Fibroblast of the conjunctiva (primary cell): ENCODE measurements at places on chromosomes 1 and 21.

DNA sequence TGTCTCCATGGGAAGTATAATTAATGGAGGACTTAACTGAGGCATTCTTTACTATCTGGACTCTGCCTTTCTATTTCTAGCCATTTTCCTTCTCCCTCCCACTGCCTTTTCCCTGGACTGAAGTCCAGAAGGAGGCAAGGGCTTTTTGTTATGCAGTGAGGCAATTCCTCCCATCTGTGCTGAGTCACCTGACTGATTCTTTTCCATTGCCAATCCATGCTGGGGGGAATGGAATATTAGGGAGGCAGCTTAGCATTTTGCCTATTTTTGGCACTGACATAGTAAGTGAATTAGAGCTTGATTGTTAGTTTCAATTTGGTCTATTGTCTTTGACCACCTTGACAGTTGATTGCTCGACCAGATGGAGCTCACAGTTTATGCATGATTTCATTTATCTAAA is 1000.6 kb upstream of the PRMT6 start:
- DNase-seq = no peak

GRCh38 chr21:26385721-26386120 is 187.4 kb downstream of the CYYR1 start:
- no peak for DNase-seq

GRCh38 chr1:70195342-70195741 is 10.0 kb downstream of the LRRC40 start:
- no peak for DNase-seq

- DNase-seq = no peak
Observed at GRCh38 chr1:245288796-245289195, 134.0 kb downstream of the KIF26B start.

GRCh38 chr1:4301007-4301406 is 353.4 kb upstream of the AJAP1 start:
- DNase-seq = no peak

- DNase-seq = no peak
Observed at GRCh38 chr1:209207126-209207700, 376.3 kb upstream of the CAMK1G start.

DNA sequence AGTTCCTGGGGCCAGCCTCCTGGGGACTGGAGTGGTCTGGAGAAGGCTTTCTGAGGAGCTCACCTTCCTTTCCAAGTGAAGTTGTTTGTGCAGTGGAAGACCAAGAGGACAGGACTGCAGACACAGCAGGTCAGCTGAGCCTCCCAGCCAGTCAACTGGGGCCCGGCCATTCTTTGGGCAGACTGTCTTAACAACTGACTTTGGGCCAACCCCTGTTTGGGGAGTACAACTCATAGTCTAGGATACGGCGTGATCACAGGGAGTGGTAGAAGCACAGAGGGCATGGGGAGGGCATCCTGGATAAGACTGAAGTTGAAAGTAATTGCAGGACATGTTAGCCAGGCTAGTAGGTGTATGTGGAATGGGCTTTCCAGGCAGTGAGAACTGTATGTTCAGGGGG is 50.3 kb downstream of the PGM1 start:
- no peak for DNase-seq

DNA sequence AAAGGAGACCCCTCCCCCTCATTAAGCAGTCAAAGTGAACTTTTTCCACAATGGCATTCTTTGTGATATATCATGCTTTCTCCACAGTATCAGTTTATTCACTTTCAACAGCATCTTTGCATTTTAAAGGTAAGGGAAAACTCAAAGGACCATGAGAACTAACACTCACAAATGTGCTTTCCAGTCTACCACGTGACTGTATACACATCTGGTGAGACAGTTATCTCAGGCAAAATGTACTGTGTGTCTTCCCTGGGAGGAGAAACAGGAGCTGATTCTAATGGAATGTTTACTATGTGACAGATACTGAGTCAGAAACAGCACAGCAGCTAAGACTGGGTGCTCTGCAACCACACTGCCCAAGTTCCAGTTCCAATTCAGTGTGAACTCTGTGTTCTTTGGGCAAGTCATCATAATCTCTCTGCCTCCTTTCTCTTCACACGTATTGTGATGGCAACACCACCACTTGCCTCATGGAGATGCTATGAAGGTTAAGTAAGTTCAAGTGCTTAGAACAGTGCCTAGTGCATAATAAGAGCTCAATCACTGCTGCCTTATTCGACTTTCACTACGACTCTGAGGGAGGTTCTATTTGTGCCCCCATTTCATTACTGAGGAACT is 79.0 kb downstream of the SLC45A1 start:
- peak; percentile 95 for DNase-seq

DNA sequence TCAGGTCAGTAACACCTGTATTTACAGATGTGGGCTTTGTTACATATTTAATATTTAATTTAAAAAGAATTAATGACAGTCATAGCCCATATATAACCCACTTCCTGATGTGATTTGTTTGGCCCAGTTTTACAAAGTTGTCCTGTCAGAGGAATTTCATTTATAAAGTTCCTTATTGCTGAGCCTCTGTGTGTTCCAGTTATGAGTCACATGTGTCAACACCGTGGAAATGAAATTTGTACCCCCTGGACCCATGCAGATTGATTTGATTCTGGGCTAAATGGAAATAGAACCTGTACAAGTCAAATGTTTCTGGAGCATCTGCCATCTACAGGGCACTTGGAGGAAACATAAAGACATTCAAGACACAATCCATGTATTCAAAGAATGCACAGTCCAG is 149.2 kb downstream of the CACNA1E start:
- no peak for DNase-seq

GRCh38 chr1:107327446-107327845 is 186.6 kb downstream of the NTNG1 start:
- no peak for DNase-seq

- DNase-seq = no peak
Observed at GRCh38 chr1:243657793-243658192, 192.2 kb downstream of the AKT3 start.

- no peak for DNase-seq
Observed at GRCh38 chr1:109134423-109134822, 20.5 kb downstream of the ELAPOR1 start.

DNA sequence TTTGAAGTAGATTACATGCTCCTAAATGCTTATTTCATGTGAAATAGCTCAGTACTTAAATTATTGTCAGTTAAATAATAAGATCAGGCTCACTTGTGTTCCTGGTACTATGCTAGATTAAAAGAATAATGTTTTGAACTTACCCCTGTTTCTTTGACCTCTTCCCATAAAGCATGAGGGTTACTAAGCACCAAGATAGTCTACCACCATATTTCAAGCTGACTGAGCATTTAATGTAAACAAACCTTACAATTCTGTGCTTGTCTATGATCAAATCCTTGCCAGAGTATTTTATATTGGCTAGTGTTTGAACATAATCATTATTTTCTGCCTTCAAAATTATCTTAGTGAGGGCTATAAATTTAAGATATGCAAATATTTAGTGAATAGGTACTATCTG is 98.1 kb downstream of the LHX9 start:
- no peak for DNase-seq

DNA sequence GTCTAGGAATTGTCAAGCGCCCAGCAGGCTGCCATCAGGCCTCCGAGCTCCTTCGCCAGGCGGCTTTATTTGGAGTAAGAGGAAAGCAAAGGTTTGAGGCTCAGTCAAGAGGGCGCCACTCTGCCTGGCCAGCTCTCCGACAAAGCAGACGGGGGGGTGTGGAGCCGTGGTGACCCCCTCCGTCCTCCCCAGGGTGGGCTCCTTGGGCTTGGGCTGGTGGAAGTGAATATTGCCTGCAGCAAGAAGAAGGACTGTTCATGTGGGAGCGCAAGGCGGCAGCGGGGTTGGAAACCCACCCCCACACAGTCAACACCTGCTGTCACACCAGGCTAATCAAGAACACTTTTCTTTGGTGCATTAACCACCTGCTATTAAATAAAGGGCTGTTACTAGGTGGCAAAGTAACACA is 14.6 kb downstream of the EPHX1 start:
- DNase-seq = no peak

DNA sequence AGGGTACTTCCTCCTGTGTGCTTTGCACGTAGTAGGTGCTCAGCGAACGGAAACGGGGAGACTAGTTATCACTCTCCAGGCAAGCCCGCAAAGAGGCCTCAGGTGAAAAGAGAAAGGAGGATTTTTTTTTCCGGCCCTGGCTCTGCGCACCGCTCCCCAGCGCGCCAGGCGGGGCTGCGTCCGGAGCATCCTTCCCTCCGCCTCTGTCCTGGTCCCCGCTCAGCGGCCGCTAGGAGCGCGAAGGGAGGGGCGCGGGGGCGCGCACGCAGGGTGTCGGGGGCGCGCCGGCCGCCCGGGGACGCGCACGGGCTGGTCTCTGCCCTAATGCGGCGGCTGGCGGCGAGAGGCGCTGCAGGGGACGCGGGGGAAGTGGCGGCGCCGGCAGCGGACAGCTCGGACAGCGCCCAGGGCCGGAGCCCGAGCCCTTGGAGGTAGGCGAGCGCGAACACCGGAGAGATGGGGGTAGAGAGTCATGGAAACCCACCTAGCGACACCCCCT is 42.3 kb upstream of the NFASC start:
- no peak for DNase-seq

GRCh38 chr1:67890857-67891256 is 57.6 kb upstream of the GNG12 start:
- no peak for DNase-seq

- no peak for DNase-seq
Observed at GRCh38 chr21:42343556-42343955, 7.2 kb downstream of the TFF2 start.

DNA sequence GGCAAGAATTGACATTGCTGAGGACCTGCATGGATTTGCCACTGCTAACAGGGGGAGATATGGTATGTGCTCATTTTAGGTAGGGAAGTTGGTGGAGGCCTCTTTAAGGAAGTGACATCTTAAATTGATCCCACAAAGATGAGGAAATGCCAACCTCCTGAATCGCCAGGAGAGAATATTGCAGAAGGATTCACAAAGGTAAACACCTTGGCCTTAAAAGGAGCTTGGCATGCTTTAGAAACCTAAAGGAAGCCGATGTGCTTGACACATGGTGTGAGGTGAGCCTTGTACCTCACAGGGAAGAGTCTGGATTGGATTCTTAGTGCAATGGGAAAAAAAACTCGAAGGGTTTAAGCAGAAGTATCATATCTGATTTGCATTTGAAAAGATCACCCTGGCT is 470.5 kb upstream of the DAB1 start:
- no peak for DNase-seq

GRCh38 chr1:11935057-11935412 is 518 bp downstream of the PLOD1 start:
- DNase-seq = no peak

DNA sequence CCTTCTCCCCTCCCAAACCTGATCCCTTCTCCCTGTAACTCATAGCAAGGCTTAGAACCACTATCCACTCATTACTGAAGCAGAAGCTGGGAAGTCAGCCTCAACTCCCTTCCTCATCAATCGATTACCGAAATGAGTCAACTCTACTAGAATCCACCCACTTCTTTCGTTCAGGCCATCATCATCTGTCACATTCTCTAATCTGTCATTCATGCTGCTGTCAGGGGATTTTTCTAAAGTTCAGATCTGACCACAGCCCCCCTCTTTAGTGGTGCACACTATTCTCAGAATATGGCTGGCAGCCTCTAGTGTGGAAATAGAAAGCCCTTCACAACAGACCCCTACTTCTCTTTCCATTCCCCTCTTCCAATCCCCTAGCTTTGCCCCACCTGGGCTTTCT is 5.1 kb downstream of the NT5C1A start:
- no peak for DNase-seq

- DNase-seq = peak; percentile 26
Observed at GRCh38 chr1:165369255-165369848, 12.8 kb upstream of the LMX1A start.

DNA sequence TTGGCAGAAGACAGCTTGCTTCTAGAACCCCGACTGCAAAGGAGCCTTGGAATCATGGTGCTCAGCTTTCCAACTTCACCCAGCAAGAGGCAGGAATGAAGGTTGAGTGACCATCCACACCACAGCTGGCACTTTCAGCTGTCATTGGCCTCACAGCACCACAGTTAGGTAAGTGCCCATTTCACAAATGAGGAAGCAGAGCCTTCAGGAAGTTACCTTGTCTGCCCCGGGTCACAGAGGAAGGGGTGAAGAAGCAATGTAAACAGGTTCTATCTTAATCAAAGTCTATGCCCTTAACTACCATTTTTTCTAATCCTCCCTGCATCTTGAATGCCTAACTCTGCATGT is 156.0 kb downstream of the GLUL start:
- DNase-seq = no peak

- DNase-seq = no peak
Observed at GRCh38 chr1:91872000-91872399, 14.0 kb downstream of the TGFBR3 start.

- no peak for DNase-seq
Observed at GRCh38 chr1:29783508-29784275, 547.4 kb downstream of the PTPRU start.

DNA sequence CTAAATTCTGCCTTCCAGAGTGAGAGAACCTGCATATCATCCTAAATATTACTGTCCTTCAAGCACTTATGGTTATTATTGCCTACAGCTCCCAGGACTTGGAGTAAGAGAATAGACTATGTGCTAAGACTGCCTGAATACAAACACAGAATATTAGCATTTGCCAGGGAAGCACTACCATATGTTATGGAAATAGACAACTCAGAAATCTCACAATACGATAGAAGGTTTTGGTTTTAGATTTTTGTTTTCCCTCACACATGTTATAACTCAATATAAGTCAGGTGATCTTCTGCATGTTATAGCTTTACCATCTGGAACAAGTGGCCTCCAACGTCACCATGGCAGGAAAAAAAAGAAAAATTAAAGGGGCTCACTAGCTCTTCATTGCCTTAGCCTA is 413.9 kb downstream of the LRRIQ3 start:
- DNase-seq = no peak

GRCh38 chr1:117928881-117929342 is 509 bp downstream of the GDAP2 start:
- peak; percentile 16 for DNase-seq

- DNase-seq = no peak
Observed at GRCh38 chr1:77776007-77776700, 3.3 kb upstream of the MIGA1 start.

DNA sequence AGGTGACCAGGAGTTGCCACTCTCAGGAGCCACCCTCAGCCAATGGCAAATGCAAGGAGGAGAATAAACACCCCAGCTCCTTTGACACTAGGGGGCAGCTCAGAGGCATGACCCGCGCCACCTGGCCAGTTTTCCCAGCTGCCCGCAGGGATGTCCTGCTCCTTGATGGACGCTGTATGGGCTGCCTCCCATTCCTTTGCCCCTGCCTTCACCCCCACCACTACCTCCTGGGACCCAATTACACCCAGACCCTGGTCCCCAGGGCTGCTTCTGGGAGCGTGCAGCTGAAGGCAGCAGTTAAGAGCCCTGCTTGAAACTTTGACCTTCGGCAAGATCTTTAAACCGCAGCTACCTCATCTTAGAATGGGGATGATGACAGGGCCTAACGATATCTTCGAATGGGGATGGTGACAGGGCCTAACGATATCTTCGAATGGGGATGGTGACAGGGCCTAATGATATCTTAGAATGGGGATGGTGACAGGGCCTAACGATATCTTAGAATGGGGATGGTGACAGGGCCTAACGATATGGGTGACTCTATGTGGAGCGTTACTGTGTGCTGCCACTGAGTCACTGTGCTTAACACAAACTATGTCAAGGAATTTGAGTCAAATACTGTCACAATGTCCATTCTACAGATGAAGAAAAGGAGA is 163.0 kb upstream of the KAZN start:
- DNase-seq = no peak
